ENCODE measurements at places on chromosomes 2 and 18. TPM values are rescaled to one million over a fixed set of nuclear protein-coding genes. Genes with fewer than 3 reads are reported as not detected.

- no peaks in the 10 kb centered on the region for H3K27me3 ChIP-seq
- no peaks in the 10 kb centered on the region for H3K4me1 ChIP-seq
- no peak overlapping the region for H3K4me3 ChIP-seq
- no peak for DNase-seq
- no peaks in the 10 kb centered on the region for H3K36me3 ChIP-seq
These were observed 133.6 kb downstream of the MBD2 start for GRCh38 chr18:54090856-54091255.

DNA sequence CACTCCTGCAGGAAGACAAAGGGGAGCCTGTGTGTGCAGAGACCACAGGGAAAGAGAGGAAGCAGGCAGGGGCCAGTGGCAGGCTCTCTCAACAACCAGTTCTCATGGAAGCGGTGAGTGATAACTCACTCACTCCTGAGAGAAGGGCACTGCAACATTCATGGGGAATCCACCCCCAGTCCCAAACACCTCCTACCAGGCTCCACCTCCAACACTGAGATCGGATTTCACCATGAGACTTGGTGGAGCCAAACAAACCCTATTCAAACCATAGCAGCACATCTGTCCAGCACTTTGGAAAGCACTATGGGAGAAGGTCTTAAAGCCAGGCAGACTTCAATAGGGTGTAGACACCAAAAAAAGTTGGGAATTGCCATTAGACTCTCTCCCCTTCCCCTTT, 345.7 kb upstream of the SPRED2 start:
- H3K27ac ChIP-seq: no peak overlapping the region
- no peak overlapping the region for H3K4me3 ChIP-seq
- H3K27me3 ChIP-seq: no peaks in the 10 kb centered on the region

DNA sequence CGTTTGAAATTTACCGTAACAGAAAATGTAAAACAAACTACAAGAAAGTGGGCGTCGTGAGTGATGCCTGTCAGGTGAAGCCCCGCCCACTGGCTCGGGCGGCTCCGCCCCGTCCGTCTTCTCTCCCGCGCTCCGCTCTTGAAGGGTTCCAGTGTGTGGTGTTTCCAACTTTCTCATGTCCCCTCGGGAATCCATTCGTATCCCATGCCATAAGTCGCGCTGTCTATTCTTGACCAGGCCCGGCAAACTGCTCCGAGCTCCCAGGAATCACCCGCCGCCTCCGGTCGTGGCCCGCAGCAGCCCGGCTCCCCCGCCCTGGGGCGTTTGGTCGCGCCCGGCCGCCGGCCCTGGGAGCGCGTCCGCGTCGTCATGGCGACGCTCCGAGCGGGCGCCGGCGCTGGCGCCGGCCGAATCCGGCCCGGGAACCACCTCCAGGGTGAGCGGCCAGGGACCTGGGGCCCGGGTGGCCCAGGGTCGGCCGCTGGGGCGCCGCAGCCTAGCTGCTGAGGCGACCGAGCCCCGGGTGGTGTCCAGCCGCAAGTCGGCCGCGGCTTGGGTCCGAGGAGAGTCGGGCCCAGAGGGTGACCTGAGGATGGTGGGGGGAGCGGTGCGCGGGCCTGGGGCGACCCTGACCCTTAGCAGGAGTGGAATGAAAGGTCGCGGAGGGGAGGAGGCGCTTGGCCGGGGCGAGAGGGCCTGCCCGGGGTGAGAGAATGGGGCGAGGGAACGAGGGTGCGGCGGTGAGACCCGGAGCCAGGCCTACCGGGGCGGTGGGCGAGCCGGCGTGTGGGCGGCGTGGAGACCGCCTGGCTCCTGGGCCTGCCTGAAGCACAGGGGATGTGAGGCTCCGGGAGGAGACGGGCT, at the start of gene CFAP221:
Gene CFAP221, plus strand, starts transcription at position 375 of the 864 bp plus-strand sequence. CDS start 1,683 bp downstream, outside the sequence.
- peak within 1 kb of the TSS; percentile 90 for H3K27ac ChIP-seq
- H3K36me3 ChIP-seq: no peaks in the 10 kb centered on the region
- peaks cover 14% of the 10 kb centered on the region for H3K4me1 ChIP-seq
- peak; percentile 93 for DNase-seq

DNA sequence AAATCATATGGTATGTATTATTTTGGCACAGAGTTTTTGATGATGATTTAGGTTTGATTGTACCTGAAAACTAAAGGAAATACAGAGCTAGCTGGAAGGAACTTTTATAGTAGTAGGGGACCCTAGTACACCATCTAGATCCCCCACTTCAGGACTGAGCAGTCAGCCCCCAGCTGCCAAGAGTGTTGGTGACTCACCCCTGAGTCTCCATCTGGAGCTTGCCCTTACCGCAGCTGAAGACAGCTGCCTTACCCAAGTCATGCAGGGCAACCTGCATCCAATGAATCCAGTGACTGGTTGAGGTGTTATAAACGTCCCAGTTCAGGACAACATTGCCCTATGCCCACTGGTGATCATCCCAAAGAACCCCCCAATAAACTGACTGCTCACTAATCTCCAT, 15.3 kb downstream of the PMS1 start:
- H3K4me3 ChIP-seq: no peak overlapping the region
- DNase-seq: no peak
- H3K4me1 ChIP-seq: no peaks in the 10 kb centered on the region
- no peaks in the 10 kb centered on the region for H3K27me3 ChIP-seq
- no peak overlapping the region for H3K27ac ChIP-seq

- H3K4me1 ChIP-seq: no peaks in the 10 kb centered on the region
- no peaks in the 10 kb centered on the region for H3K36me3 ChIP-seq
- DNase-seq: no peak
- H3K27me3 ChIP-seq: no peaks in the 10 kb centered on the region
These were observed 223.7 kb downstream of the ACKR3 start for GRCh38 chr2:236793023-236794011.

- no peaks in the 10 kb centered on the region for H3K27me3 ChIP-seq
- H3K27ac ChIP-seq: no peak overlapping the region
- no peaks in the 10 kb centered on the region for H3K36me3 ChIP-seq
- peaks cover 9% of the 10 kb centered on the region for H3K4me1 ChIP-seq
- DNase-seq: no peak
- H3K4me3 ChIP-seq: no peak overlapping the region
These were observed 76.7 kb downstream of the BOLA3 start for GRCh38 chr2:74070991-74071390.

DNA sequence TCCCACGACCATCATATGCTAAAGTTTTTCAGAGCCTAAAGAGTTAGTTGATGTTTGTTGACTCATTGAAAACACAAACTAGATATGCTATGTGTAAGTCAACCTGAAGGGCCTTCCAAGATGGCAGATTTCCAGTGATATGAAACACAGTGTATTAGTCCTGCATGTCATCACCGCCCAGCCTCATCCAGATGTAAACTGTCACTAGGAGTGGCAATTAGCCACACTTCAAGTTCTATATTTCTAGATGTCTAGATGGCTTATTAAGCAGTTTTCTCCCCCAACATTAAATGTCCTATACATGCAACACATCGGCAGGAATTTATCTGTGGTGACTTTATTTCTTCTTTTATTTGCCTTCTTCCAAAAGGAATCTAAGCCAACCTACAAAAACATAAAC, 444.1 kb upstream of the SMIM21 start:
- no peaks in the 10 kb centered on the region for H3K4me1 ChIP-seq
- H3K27ac ChIP-seq: no peak overlapping the region
- no peaks in the 10 kb centered on the region for H3K36me3 ChIP-seq
- no peak for DNase-seq
- H3K27me3 ChIP-seq: no peaks in the 10 kb centered on the region
- H3K4me3 ChIP-seq: no peak overlapping the region

GRCh38 chr2:60439219-60439974, 114.1 kb downstream of the BCL11A start:
- H3K27me3 ChIP-seq: no peaks in the 10 kb centered on the region
- peak overlapping the region; percentile 55 for H3K27ac ChIP-seq
- no peak overlapping the region for H3K4me3 ChIP-seq
- H3K36me3 ChIP-seq: no peaks in the 10 kb centered on the region
- H3K4me1 ChIP-seq: no peaks in the 10 kb centered on the region
- DNase-seq: peak; percentile 71

- peaks cover 20% of the 10 kb centered on the region for H3K4me1 ChIP-seq
- no peak for DNase-seq
- H3K27ac ChIP-seq: no peak overlapping the region
- peaks cover 52% of the 10 kb centered on the region for H3K36me3 ChIP-seq
These were observed 1.7 kb downstream of the RMP24 start for GRCh38 chr18:35974181-35974580.

GRCh38 chr2:237000481-237000880, 85.2 kb upstream of the COPS8 start:
- no peaks in the 10 kb centered on the region for H3K36me3 ChIP-seq
- H3K27me3 ChIP-seq: no peaks in the 10 kb centered on the region
- DNase-seq: no peak
- H3K4me3 ChIP-seq: no peak overlapping the region

GRCh38 chr2:6828299-6828584, 37.5 kb downstream of the CMPK2 start:
- no peaks in the 10 kb centered on the region for H3K36me3 ChIP-seq
- peak overlapping the region; percentile 27 for H3K27ac ChIP-seq
- no peaks in the 10 kb centered on the region for H3K27me3 ChIP-seq
- H3K4me1 ChIP-seq: peaks cover 11% of the 10 kb centered on the region
- no peak overlapping the region for H3K4me3 ChIP-seq

- no peaks in the 10 kb centered on the region for H3K27me3 ChIP-seq
- no peak overlapping the region for H3K4me3 ChIP-seq
- peak overlapping the region; percentile 11 for H3K27ac ChIP-seq
These were observed 30.1 kb downstream of the HS1BP3 start for GRCh38 chr2:20620696-20621365.

- H3K27ac ChIP-seq: no peak overlapping the region
- H3K4me1 ChIP-seq: no peaks in the 10 kb centered on the region
- no peak for DNase-seq
- H3K36me3 ChIP-seq: no peaks in the 10 kb centered on the region
- H3K4me3 ChIP-seq: no peak overlapping the region
These were observed 805.6 kb downstream of the DPP10 start for GRCh38 chr2:115248066-115248465.

GRCh38 chr2:36395866-36396265, 40.3 kb downstream of the CRIM1 start:
- H3K27me3 ChIP-seq: no peaks in the 10 kb centered on the region
- peaks cover 13% of the 10 kb centered on the region for H3K36me3 ChIP-seq
- H3K4me1 ChIP-seq: peaks cover 19% of the 10 kb centered on the region
- no peak overlapping the region for H3K4me3 ChIP-seq
- no peak for DNase-seq
- H3K27ac ChIP-seq: no peak overlapping the region

DNA sequence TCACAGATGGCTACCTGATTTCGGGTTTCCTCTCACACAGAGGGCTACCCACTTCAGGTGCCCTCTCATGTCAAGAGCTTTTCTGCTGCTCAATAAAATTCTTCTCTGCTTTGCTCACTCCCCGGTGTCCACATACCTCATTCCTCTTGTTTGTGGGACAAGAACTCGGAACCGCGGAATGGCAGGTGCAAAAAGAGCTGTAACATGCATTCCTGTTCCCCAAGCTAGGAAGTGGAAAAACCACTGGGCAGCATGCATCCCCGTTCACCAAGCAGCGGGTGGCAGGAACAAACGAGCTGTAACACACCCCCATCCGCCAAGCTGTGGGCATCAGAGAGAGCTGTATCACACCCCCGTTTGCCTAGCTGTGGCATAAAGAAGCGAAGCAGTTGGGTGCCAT, 27.2 kb upstream of the FRZB start:
- H3K4me3 ChIP-seq: no peak overlapping the region
- H3K36me3 ChIP-seq: no peaks in the 10 kb centered on the region
- no peak for DNase-seq
- H3K4me1 ChIP-seq: no peaks in the 10 kb centered on the region
- no peaks in the 10 kb centered on the region for H3K27me3 ChIP-seq
- H3K27ac ChIP-seq: no peak overlapping the region

Gene NGEF
- not detected for total RNA-seq

Gene FBXO15
- 0.81 TPM for total RNA-seq

Gene HDLBP
- total RNA-seq: 444 TPM
